KG1 (cell line): ENCODE measurements at places on chromosomes 2 and 18.

DNA sequence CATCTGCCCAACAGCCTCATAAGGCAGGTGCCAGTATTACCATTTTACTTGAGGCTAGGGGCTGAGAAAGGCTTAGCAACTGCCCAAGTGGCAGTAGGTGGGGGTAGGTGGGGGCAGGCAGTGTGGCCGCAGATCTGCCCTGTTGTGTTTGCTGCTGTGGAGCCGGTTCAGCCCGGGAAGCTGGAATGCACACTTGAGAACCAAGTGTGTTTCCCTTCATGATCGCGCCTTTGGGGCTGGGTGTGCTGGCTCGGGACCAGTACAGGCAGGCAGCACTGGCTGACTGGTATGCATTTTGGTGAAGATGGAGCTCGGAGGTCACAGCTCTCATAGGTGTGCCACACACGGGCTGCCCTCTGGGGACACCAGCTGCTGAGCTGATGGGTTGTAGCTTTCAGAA lies 85.1 kb downstream of the CABLES1 start:
- DNase-seq: no peak

DNA sequence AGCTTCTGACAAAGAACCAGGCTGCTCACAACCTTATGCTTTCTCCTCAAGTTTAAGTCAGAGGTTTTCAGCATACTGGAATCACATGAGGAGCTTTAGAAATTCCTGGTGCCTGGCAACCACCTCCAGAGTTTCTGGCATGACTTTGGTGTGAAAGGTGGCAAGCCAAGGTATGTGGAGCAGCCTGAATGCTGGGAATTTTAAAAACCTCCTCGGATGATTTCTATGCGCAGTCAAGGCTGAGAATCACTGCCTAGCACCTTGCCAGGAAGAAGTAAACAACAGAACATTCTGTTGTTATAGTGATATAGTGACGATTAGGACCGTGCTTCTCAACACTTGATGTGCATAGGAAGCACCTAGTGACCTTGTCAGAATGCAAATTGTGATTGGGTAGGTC lies 11.7 kb downstream of the CCBE1 start:
- no peak for DNase-seq

DNA sequence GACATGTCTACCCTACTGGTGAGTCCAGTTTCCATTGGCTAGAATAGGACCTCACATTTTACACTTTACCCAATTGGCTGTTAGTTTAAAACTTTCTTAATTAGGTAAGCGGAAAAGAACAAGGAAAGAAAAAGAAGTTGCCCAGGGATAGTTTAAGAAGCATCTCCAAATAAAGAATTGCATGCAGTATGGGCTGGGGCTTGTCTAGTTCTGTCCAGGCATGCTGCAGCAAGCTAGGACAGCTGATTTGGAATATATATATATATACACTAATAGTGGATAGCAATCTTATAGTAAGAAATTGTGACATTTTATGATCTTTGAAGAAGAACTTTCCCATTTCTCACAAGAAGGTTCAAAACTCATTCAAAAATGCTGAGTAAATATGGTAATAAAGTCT lies 90.0 kb upstream of the ERBB4 start:
- no peak for DNase-seq

GRCh38 chr2:234989183-234989701 lies 37.4 kb downstream of the SH3BP4 start:
- DNase-seq: no peak

GRCh38 chr2:96537734-96538486 lies 1.4 kb downstream of the ARID5A start:
- DNase-seq: no peak

GRCh38 chr2:221883976-221884375 lies 311.9 kb upstream of the EPHA4 start:
- no peak for DNase-seq

GRCh38 chr2:177799531-177799930 lies 273.0 kb downstream of the PDE11A start:
- no peak for DNase-seq

GRCh38 chr2:237217995-237218616 lies 132.4 kb downstream of the COPS8 start:
- no peak for DNase-seq

GRCh38 chr2:42296226-42296625 lies 64.8 kb downstream of the COX7A2L start:
- DNase-seq: no peak

- no peak for DNase-seq
These were observed 19.1 kb downstream of the EIF2AK3 start for GRCh38 chr2:88608184-88608583.

- no peak for DNase-seq
These were observed 11.8 kb downstream of the G6PC2 start for GRCh38 chr2:168912901-168913369.

DNA sequence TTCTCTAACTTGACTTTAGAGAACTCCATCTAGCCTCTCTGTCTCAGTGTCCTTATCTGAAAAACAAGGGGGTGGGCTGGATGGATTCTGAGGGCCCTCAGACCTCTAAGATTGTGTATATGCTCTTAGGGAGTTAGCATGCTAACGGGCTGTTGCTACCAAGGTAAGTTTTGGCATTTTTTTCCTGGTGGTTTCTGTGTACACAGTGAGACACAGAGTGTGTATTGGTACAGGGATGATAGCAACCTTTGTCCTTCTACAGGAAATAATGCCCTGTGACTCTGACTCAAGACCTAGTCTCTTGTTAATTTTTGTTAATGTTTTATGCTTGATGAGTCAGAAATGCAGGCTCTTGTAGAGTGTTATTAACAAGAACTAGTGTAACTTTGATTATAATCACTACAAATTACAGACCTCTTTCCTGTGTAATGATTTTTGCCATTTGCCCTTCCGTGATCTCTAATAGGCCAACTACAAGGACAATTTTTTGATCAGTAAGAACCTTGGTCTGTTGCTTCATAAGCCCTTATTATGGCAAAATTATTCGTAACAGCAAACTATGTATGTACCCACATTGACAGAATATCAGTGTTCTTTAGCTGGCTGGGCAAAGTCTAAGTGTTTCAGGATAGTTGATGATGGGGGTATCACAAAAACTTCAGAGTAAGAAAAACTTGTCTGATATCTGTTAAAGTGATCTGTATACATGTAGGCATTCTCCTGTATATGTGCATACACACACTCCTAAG lies 89.7 kb downstream of the SPTBN1 start:
- no peak for DNase-seq

DNA sequence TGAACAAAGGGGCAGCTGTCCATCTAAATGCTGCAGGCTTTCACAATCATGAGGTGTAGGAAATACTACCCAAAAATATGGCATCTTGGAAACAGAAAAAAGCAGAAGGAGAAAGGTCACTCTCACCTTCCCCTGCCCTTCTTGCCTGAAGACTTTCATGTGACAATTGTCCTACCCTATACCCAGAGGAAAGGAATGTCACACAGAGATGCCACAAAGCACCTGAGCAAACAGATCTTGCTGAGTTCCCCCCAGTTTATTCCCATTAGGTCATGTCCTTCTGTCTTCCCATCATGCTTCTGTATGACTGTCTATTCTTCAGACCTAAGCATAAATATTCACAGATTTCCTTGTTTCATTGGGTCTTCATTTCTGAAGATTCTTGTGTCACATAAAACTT lies 116.6 kb upstream of the MSH6 start:
- no peak for DNase-seq

DNA sequence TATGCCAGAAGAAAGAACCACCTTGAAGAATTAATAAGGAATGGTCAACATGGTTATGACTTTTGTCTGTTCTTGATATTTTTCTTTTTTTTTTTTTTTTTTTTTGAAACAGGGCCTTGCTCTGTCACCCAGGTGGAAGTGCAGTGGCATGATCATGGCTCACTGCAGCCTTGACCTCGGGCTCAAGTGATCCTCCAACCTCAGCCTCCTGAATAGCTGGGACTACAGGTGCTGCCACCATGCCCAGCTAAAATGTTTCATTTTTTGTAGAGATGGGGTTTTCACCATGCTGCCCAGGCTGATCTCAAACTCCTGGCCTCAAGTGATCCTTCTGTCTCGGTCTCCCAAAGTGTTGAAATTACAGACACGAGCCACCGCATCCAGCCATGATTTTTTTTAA lies 53.4 kb upstream of the ACSL3 start:
- no peak for DNase-seq

- no peak for DNase-seq
These were observed 1.2 kb upstream of the SMCHD1 start for GRCh38 chr18:2654169-2654927.

GRCh38 chr2:30443081-30443480 lies 4.0 kb upstream of the LCLAT1 start:
- no peak for DNase-seq

DNA sequence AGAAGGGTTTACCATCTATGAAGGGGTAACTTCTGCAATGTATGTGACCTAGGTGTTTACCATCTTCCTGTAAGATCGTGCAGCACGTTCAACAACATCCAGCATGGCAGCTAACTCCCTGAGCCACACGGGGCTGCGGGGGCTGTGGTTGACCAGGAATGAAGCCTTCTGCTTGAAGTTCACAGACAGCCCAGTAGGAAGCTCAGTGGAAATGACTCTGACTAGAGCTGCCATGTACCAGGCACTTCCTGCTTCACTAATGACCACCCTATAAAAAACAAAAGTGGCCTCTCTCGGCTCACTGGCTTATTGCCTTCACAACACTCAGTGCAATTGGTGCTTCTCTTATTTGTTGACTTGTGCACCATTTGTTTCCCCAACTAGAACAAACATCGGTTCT lies 99.7 kb upstream of the SMAD7 start:
- no peak for DNase-seq
